T-helper 2 cell treated with Interferon-gamma antibody and Interleukin-4, amounts not matched to agents 5 μg/mL and 100 μg/mL, for 36 hours (primary cell): ENCODE measurements at places on chromosomes 6 and 20.

DNA sequence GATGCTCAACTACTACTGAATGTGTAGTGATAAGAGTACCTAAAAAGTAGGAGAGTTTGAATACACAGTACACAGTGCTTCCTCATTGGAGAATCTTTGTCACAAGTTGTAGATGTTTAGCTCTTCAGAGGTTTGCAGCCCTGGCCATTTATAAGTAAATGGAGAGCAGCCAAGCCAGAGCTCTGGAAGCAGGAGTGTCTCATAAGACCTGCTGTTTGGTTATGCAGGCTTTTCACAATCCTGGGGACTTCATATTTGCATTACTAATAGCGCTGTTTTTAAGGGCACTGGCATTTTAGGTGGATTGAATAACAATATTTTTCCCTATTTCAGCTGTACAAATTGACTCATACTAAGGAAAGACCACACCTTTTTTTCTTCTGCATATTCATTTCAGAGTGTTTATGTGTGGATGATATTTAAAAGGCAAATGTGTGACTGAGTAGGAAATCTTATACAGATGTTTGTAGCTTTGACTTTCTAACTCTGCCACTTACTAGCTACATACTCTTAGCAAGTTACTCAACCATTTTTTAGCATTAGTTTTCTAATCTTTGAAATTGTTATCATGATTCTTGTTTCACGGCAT is 730.5 kb upstream of the MAP3K7 start:
- no peaks in the 10 kb centered on the region for H3K4me1 ChIP-seq
- H3K27me3 ChIP-seq: no peaks in the 10 kb centered on the region
- no peaks in the 10 kb centered on the region for H3K36me3 ChIP-seq
- no peak overlapping the region for H3K4me3 ChIP-seq
- H3K27ac ChIP-seq: no peak overlapping the region
- no peak for DNase-seq

- H3K4me1 ChIP-seq: no peaks in the 10 kb centered on the region
- H3K27ac ChIP-seq: no peak overlapping the region
- no peak for DNase-seq
These were observed 551.2 kb downstream of the QKI start for GRCh38 chr6:163965426-163966348.

GRCh38 chr6:130647246-130647645 is 180.0 kb upstream of the SMLR1 start:
- H3K4me1 ChIP-seq: no peaks in the 10 kb centered on the region
- no peaks in the 10 kb centered on the region for H3K27me3 ChIP-seq
- no peak for DNase-seq
- H3K36me3 ChIP-seq: peaks cover 17% of the 10 kb centered on the region
- no peak overlapping the region for H3K4me3 ChIP-seq

- H3K27me3 ChIP-seq: peaks cover 21% of the 10 kb centered on the region
- DNase-seq: no peak
- H3K36me3 ChIP-seq: no peaks in the 10 kb centered on the region
- no peaks in the 10 kb centered on the region for H3K4me1 ChIP-seq
- no peak overlapping the region for H3K27ac ChIP-seq
These were observed 30.2 kb downstream of the SLC2A10 start for GRCh38 chr20:46739431-46740213.

GRCh38 chr6:31621320-31621939 is 915 bp downstream of the PRRC2A start:
- H3K4me1 ChIP-seq: peaks cover 33% of the 10 kb centered on the region
- peak overlapping the region; percentile 90 for H3K4me3 ChIP-seq
- peak overlapping the region; percentile 93 for H3K27ac ChIP-seq
- peaks cover 53% of the 10 kb centered on the region for H3K36me3 ChIP-seq
